ENCODE measurements at places on chromosomes 16 and 17. TPM values are rescaled to one million over a fixed set of nuclear protein-coding genes. Genes with fewer than 3 reads are reported as not detected.

GRCh38 chr16:76518781-76519180, 241.6 kb downstream of the CNTNAP4 start:
- no peaks in the 10 kb centered on the region for H3K27me3 ChIP-seq
- H3K4me3 ChIP-seq, result no peak overlapping the region
- peak; percentile 49 for DNase-seq
- H3K36me3 ChIP-seq, result no peaks in the 10 kb centered on the region
- H3K27ac ChIP-seq, result no peak overlapping the region

DNA sequence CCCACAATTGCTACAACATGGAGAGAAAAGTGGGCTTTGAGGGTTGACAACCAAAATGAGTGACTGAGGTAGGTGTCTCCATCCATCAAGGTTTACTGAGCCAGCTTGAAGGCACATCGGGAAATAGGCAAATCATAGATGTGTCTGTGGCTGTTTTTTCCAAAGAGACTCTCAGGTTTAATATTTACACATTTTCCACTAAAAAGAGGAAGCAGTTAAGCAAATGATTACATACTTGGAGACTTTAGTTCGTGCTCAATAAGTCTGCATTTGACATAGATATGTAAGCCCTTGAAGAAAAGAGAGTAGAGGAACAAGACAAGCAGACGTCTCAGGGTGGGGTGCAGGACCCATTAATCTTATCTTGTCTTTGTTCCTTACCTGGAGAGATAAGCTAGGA, 148.9 kb upstream of the COX10 start:
- DNase-seq, result no peak
- H3K4me3 ChIP-seq, result no peak overlapping the region
- no peak overlapping the region for H3K27ac ChIP-seq
- H3K27me3 ChIP-seq, result no peaks in the 10 kb centered on the region
- no peaks in the 10 kb centered on the region for H3K4me1 ChIP-seq

DNA sequence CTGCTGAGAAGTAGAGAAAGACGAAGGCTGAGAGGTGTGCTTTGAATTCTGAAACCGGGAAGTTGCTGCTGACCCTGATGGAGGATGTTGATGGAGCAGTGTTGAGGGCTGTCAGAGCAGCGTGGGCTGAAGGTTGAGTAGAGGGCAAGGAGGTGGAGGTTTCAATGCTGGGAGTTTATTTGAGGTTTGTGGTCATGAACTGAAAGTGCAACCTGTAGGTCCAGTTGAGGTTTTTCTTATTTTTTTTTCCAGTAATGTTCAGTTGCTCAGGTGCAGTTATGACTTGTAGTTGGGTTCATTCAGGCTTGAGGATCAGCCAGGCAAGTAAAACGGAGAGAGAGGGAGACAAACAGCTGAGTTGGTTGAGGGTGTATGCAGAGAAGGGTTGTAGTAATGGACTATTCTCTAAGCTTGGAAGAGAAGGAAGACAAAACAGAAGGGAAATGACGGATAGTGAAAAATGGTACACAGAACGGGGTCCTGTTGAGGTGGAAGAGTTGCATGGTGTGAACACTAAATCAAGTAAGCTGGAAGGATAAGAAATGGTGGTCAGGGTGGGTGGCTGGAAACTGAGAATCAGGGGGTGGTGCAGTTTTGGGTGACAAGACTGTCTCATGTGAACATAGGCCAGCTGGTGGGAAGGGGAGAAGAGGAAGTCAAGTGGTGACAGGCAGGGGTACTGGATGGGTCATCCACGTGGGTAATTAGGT, 8.7 kb upstream of the UBE2G1 start:
- no peak overlapping the region for H3K27ac ChIP-seq
- no peaks in the 10 kb centered on the region for H3K36me3 ChIP-seq
- no peak overlapping the region for H3K4me3 ChIP-seq
- no peak for DNase-seq

SULT1A4 gene
- 1.1 TPM for total RNA-seq

C16orf87 gene
- 40.9 TPM for total RNA-seq

ADAMTS18 gene
- total RNA-seq, result 0.59 TPM

Data from neural progenitor cell (in vitro differentiated cells).